Foreskin fibroblast (primary cell): ENCODE measurements at places on chromosomes 16 and 17.

- DNase-seq: no peak
Measured at GRCh38 chr16:2147378-2147777, 1.0 kb upstream of the RAB26 start.

- DNase-seq: no peak
Measured at GRCh38 chr17:50620237-50620636, 14.4 kb upstream of the ABCC3 start.

DNA sequence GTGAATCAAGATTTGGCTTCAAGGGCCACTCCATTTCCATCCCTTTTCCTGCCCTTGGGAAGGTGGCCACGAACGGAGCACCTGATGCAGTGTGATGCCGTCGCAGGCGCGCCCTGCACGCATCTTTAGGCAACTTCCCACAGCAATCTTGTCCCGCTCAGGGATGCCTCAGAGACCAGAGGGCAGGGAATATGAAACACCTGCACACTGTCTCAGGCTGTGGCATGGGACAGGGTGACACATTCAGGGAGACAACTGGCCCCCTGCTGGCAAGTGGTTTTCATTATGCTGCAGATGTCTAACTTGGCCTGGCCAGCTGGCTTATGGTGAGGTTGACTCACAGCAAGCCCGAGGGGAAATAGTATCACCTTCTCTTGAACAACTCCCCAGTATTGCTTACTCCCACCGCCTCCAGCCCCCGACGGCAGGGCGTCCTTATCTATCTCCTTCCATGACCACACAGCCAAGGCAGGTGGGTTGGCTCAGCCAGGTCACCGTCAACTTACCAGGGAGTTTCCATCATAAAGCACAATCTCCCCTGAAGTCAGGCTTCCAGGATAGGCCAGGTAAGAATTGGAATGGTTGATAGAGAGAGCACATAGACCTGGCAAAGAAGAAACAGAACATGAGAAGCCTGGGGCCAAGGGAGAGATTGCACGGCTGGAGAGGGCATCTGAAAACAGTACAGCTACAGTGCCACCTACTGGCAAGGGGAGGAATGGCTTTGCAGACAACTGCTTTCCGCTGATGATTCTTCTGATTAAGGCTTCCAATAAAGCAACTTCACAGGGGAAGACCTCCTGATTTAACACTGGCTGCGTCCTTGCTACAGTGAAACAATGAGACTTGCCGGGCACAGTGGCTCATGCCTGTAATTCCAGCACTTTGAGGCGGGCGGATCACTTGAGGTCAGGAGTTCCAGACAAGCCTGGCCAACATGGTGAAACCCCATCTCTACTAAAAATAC, 21.1 kb downstream of the WIPI1 start:
- DNase-seq: peak; percentile 94

- DNase-seq: no peak
Measured at GRCh38 chr17:12098568-12098967, 77.9 kb downstream of the MAP2K4 start.

GRCh38 chr17:63645775-63646487, 23.7 kb downstream of the MAP3K3 start:
- DNase-seq: no peak

GRCh38 chr16:88375996-88376834, 6.5 kb upstream of the ZNF469 start:
- DNase-seq: no peak

DNA sequence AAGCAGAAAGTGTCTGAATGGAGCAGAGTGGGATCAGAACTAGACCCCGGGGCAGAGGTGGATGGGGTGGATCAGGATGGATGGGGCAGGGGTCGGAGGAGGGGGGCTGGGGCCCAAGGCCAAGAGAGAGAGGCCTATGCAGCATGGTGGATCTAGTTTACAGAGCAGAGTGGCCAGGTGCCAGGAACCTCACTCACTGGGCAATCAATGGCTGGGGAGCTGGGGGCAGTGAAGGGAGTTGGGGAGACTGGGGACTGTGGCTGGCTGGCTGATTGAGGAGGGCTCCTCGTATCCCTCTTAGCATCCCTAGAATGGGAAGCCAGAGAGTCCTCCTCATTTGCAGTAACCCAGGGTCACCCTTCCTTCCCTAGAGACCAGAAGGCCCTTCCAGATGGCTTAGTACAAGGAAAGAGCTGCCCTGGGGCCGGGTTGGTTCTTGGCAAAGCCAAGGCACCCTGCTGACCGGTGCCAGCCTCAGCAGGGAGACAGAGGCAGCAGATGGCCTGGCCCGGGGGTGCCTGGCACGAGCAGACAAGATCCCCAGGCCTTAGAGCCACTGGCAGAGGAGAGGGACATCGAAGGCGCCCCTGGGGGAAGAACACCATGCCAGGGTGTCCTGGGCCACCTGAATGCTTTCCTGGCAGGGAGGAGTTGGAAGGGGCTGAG, 36.8 kb downstream of the SRCIN1 start:
- no peak for DNase-seq

GRCh38 chr17:77755410-77755963, 203.0 kb upstream of the TNRC6C start:
- DNase-seq: no peak

- DNase-seq: peak; percentile 95
Measured at GRCh38 chr16:85321509-85322271, 209.4 kb upstream of the CIBAR2 start.

- DNase-seq: no peak
Measured at GRCh38 chr17:74445158-74445557, 13.3 kb downstream of the GPRC5C start.
